LoVo (cell line): ENCODE measurements at places on chromosomes 4 and X.
A peak's percentile ranks its signal among the peaks of the same experiment; 100 is the strongest.

- no peak for DNase-seq
These were observed 130.8 kb upstream of the SFRP2 start for GRCh38 chr4:153919667-153920066.

DNA sequence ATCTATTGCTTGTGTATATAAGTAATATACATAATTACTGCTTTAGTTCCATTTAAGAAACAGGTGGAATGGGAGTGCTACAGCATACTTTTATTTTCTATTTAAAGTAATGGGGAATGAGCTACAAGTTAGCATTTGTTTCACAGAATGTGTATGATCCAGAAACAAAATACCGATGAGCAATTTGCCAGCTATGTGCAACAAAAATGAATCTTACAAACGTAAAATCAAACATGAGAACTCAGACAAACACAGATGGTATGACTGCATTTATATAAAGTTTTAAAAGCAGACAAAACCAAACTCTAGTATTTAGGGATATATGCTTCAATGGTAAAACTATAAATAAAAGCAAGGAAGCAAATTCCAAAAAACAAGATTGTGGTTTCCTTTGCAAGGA is 141.7 kb downstream of the PAPSS1 start:
- no peak for DNase-seq

- DNase-seq = no peak
These were observed 139.3 kb downstream of the MID1IP1 start for GRCh38 chrX:38940547-38940946.

- DNase-seq = no peak
These were observed 671.8 kb downstream of the CCSER1 start for GRCh38 chr4:90798948-90799347.

DNA sequence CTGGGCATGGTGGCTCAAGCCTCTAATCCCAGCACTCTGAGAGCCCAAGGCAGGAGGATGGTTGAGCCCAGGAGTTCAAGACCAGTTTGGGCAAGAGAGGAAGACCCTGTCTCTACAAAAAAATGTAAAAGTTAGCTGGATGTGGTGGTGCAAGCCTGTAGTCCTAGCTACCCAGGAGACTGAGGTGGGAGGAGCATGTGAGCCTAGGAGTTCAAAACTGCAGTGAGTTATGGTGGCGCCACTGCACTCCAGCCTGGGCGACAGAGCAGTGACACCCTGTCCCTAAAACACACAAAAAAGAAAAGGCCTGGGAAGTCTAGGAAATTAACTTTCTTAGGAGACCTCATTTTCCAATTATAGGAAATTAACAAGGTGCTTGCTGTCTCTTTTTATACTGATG is 76.8 kb downstream of the JAKMIP1 start:
- DNase-seq = no peak

DNA sequence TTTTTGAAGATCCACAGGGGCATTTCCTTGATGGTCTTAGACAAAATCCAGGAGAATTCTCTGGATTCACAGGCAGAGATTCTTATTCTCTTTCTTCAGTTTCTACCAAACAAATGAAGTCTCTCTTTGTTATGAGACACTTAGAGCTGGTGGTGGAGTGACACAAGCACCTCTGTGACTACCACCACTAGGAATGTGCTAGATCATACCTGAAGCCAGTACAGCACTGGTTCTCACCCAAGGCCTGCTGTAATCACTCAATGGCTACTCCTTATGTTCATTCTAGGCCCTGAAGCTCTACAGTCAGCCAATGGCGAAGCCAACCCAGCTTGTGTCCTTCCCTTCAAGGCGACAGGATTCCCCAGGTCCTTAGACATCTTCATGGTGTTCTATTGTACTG is 482.3 kb downstream of the TRAM1L1 start:
- DNase-seq = peak; percentile 13

- DNase-seq = no peak
These were observed 36.4 kb upstream of the LCORL start for GRCh38 chr4:18057821-18058533.

GRCh38 chr4:137528673-137529072 is 3.6 kb downstream of the PCDH18 start:
- DNase-seq = no peak

- peak; percentile 54 for DNase-seq
These were observed 31.1 kb downstream of the F11 start for GRCh38 chr4:186297013-186297645.

GRCh38 chrX:123909523-123909922 is 49.7 kb downstream of the XIAP start:
- no peak for DNase-seq

DNA sequence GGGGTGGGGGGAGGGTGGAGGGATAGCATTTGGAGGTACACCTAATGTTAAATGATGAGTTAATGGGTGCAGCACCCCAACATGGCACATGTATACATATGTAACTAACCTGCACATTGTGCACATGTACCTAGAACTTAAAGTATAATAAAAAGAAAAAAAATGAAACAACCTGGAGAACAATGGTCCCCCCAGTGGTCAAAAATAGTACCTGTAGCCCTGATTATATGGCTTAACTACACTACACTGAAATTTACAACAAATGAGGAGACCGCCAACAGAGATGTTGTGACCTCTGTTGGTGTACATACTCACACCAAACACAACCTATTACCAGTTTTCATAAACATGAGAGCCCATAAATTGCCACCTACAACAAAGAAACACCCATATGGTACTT is 7.3 kb upstream of the MAGEE1 start:
- DNase-seq = no peak

DNA sequence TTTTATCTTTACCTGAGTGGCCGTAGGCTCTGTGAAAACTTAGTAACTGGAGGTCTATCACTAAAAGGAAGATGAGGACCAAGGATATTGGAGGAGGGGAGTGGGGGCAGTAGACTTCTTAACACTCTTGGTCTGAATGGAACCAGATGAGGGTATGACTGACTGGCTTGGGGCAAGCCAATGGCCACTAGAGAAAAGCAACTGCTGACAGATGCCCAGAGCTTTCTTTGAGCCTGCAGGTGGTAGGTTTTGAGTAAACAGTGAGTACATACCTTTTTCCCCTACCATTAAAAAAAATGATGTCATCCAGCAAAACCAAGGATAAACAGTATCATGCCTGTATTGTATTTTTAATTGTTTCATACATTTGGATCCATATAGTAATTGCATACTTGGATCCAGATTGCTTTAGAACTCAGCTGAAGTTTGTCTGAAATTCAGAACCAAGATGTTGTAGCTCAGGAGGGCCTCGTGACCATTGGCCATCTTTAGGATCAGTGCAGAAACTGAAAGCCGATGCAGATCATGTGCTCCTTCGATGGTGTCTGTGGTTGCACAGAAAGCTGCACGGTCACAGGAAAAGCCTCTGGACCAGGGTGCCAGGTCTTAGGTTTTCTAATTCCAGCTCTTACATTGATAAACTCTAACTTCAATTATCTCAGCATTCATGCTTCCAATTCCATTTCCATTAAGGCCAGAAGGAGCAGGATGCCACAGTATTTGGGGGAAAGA is 131.0 kb downstream of the PDGFRA start:
- DNase-seq = no peak

DNA sequence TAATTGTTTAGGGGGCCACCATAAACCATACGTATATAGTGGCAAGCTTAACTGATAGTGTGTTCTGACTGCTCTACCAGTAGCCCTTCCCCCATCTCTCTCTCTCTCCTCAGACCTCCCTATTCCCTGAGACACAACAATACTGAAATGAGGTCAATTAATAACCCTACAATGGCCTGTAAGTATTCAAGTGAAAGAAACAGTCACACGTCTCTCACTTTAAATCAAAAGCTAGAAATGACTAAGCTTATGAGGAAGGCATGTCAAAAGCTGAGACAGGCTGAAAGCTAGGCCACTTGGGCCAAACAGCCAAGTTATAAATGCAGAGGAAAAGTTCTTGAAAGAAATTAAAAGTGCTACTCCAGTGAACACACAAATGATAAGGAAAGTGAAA is 78.0 kb downstream of the PRDM5 start:
- DNase-seq = no peak

DNA sequence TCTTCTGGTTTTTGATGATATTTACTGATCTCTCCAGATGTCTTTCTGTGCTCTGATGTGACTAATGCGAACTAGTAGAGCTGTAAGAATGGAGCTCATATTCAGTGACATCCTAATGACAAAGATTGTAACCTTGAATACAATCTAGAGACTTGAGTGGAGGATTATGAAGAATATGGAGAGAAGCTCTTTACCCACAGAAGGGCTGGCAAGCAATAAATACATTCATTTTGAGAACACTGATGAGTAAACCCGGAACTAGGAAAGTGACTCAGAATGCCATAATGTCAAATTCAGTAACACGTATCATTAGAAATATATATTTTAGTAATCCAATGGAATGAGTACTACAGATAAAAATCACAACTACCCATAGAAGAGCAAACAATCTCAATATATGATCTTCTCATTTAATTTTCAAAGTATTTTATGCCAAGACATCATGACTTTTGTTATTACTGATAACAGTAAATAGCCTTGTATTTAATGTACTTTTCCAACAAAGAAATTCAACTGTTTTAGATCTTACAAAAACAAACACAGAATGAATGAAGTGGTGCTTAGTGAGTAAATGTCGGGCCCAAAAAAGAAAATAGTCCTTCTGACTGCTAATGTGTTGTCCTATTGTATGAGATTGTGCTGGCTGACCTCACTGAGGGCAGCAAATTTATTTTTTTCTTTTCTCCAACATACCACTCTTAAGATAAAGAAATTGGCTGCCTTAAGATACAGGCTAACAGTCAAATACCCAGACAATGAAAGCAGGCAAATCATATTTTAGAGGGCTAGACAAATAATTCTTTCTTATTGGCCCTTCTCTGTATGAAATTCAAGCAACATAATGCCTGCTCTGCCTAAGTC is 49.2 kb upstream of the HDAC8 start:
- DNase-seq = no peak

DNA sequence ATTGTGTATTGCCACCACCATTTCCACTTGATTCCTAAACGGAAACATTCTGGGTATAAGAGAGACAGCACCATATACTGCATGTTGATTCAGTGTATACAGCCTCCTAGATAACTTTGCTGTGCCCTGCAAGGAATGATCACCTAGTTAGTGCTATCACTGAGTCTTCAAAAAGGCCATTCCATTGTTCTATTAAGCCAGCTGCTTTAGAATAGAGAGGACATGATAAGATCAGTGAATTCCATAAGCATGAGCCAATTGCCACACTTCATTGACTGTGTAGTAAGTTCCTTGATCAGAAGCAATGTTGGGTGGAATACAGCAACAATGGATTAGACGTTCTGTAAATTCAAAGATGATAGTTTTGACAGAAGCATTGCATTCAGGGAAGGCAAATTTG is 1047.3 kb downstream of the PCDH18 start:
- DNase-seq = no peak

- DNase-seq = no peak
These were observed 53.9 kb downstream of the PROM1 start for GRCh38 chr4:16029886-16030285.

- no peak for DNase-seq
These were observed 23.3 kb downstream of the ZNF280C start for GRCh38 chrX:130245441-130245840.

- no peak for DNase-seq
These were observed 289.5 kb downstream of the USP46 start for GRCh38 chr4:52369649-52370048.

GRCh38 chr4:172813359-172813923 is 355.2 kb upstream of the GALNT7 start:
- no peak for DNase-seq

- DNase-seq = no peak
These were observed 211.9 kb upstream of the HS3ST1 start for GRCh38 chr4:11640584-11640983.

DNA sequence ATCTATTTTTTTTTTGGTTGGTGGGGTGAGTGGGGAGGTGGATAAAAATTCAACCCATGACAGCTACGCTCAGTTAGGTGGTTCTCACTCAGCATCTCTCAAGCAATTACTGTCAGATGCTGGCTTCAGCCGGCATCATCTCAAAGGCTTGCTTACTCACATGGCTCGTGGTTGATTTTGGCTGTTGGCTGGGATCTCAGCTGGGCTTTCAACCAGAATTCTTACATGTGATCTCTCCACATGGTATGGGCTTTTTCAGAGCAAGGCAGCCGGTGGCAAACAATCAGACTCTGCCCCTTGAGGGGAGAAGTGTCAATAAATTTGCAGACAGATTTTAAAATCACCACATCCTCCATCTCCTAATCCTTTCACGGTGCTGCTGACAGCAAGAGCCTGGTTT is 47.2 kb downstream of the SLC34A2 start:
- DNase-seq = no peak

DNA sequence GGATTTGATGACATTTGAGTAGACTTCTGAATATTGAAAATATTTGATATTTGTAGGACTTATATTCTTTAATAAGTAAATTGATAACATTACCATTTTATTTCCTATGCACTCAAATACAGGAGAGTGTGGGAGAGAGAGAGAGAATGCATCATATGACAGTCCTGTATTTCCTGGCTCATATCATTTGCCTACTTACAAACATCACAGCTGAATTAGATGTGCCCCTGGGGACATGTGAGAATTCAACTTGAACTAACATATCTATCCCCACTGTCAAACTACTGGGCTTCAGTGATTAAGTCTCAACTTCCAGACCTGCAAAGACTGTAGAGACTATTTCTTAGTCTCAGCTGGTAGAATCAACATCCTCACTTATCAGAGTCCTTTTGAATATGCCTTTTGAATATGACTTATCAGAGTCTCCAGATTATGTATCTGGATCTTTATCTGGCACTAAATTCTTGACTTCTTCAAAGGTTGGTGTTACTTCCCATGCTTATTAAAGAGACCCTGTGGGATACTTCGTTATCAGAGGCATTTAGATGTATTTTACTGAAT is 75.5 kb downstream of the PABPC4L start:
- DNase-seq = no peak

DNA sequence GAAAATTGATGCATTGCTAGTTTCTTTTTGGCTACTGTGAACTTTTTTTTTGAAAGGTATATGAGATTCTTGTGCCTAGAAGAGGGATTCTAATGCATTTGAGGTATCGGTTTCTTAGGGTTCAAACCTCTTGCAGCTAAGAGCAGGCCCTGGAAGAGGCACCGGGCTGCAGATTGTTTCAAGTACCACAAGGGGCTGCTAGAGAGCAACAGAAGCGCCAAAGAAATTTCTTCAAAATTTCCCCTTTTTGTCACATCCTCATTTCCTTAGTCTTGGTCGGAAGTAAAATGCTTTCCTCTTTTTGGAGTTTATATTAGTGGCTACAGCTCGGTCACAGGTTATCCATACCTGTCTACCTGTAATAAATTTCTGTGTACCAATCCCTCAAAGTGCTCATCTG is 89.8 kb downstream of the PDGFRA start:
- DNase-seq = peak; percentile 32

GRCh38 chr4:101083131-101083530 is 264.2 kb downstream of the PPP3CA start:
- no peak for DNase-seq

DNA sequence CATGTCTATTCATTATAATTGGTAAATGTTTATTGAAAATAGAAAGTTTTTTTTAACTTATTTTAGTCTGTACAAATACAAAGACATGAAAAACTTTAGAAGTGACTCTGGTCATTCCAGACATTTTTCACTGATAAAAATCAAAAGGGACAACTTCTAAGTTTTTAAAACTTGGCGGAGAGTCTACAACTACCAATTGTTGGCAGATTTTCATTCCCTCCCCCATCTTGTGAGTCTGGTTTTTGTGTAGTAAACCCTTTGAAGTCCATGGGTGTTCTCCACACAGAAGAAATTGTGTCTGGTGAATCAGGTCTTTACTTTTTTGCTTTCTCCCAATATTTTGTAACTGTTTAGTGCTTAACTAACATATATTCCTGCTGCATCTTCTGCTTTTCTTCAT is 336.5 kb downstream of the PDGFC start:
- DNase-seq = no peak
